ENCODE measurements at places on chromosomes 12 and 14.

DNA sequence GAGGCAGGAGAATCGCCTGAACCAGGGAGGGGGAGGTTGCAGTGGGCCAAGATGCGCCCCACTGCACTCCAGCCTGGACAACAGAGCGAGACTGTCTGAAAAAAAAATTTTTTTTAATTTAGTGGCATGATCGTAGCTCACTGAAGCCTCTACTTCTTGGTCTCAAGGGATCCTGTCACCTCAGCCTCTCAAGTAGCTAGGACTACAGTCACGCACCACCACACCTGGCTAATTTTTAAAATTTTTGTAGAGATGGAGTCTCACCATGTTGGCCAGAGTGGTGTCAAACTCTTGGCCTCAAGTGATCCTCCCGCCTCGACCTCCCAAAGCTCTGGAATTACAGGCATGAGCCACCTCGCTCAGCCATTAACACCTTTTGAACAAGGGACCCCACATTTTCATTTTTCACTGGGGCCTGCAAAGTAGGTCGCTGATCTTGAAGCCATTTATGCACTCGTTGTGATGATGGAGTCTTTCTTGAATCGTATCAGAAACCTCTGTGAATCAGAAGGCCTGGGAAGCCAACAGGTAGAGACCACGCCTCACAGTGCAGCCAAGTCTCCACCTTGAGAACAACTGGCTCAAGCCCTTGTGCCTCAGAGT is 5.9 kb downstream of the HCAR1 start:
- DNase-seq = no peak

GRCh38 chr12:132583736-132584135 is 26.6 kb downstream of the LRCOL1 start:
- DNase-seq = no peak

- no peak for DNase-seq
Observed at GRCh38 chr12:22518060-22518719, 26.2 kb downstream of the C2CD5 start.

GRCh38 chr12:9702255-9702654 is 30.6 kb downstream of the CLECL1 start:
- DNase-seq = no peak

DNA sequence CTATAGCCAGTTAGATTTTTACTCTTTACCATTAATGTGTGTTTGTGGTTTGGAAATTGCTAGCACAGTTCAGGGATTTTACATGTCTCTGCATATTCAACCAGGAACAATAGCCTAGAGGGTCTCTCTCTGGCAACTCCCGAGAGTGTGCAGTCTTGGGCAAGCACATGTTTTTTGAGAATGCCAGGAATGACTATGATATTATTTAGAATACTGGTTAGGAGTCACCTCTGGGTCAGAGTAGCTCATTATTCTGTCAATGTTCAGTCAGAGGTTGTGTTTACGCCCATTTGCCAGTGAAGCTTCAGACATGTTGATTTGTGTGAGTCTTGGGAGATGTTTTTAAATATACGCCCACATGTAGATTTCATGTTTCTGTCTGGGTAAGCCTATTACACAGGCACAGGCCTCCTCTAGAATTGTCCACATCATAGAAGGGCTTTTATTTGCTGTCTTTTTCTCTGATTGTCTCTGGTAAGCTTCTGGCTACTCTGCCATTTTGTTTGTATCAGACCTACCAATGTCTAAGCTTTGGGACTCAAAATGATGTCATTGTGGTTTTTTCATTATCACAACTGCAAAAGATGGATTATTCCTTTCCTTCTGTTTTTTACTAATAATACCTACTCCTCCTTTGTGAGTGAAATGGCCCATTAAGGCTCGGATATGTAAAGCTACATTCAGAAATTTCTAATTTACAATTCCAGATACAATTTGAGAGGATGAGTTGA is 203.1 kb upstream of the PPFIA2 start:
- DNase-seq = no peak

- DNase-seq = no peak
Observed at GRCh38 chr14:104794099-104794498, 1.4 kb downstream of the AKT1 start.

- DNase-seq = no peak
Observed at GRCh38 chr12:58932806-58933681, 12.7 kb upstream of the LRIG3 start.

- DNase-seq = no peak
Observed at GRCh38 chr12:40335991-40336390, 111.2 kb downstream of the LRRK2 start.

- no peak for DNase-seq
Observed at GRCh38 chr12:6871052-6871957, 1.8 kb downstream of the SPSB2 start.

DNA sequence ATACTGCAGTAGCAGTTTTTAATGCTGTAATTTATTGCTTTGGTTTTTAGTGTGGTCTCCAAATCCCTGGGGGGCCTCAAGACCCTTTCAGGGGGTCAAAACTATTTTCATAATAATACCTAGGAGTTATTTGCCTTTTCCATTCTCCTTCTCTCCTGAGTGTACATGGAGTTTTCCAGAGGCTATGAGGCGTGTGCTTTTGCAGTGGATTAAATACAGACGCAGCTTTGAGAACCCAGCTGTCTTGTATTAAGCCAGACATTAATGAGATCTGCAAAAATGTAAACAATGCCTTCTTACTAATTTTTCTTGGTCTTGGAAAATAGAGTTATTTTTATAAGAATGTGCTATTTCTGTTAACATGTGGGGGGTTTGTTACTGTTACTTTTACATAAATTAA is 68.6 kb downstream of the SLC25A47 start:
- no peak for DNase-seq

DNA sequence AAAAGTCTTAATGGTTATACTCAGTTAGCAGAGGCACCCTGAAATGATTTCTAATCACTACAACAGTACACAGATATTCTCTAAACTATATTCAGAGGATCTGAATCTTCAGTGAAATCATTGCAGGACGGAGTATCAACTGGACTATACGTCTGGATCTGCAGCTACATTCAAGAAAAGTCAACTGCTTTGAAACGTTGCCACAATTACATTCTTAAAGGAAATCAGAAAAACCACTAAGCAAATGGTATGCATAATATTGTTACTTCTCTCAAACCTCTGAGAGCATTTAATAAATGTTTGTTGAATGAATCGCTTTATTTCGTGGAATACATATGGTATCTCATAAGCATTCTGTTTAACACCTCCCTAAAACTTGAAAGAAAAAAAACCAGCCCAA is 67.4 kb downstream of the MED13L start:
- DNase-seq = no peak

DNA sequence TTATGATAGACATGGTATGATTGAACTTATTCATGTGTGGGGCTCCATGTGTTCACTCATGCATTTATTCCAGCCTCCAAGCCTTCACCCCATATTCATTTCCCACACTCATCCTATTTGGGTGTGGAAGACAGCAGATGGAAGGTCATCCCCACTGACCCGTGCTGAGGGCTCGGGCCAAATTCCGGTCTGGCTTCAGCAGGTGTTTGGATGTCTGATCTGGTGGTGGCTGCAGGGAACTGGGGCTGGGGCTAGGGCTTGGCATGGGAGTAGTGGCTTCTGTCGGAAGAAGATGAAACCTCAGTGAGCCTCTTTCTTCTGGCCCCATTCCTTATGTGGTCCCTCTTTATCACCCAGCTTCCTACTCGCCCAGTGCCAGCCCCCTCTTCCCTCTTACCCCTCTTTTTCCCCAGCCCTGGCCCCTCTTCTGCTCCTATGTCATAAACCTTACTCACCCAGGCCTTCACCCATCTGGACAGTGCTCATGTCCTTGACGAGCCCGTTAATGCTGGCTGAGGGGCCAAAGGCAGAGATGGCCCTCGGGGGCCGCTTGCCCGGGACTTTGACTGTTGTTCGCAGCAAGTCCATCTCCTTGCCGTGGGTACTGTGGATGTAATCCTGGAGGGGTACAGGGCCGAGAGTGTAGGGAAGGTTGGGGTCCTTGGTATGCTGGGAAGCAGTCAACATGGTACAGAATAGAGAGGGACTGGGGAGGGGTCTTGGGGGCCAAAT is 8.0 kb downstream of the AGAP2 start:
- no peak for DNase-seq

DNA sequence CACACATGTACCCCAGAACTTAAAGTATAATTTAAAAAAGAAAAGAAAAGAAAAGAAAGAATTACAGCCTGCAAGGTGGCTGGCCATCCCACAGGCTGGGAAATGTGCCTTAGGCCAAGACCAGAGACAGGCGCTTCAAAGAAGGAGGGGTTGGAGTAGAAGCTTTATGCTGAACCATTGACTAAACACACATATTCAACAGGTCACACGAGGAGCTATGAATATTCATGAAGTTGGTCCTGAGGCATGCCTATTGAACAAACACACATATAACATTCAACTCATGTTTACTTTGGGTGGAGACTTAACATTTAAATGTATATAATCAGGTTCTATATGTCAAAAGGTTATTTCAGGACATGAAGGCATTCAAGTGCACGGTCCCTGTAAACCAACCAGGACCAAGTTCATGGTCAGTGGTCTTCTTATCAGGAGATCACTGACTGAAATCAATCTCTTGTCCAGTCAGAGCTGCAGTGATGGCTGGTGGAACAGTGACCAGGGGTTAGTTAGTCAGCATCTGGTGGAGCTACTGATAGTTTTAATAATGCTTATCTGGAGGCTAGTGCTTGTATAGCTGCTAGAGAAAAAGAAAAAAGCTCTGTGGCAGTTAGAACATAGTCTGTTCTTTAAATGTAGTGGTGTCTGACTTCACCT is 35.6 kb upstream of the ITPR2 start:
- DNase-seq = no peak

- no peak for DNase-seq
Observed at GRCh38 chr12:59085690-59086089, 165.4 kb upstream of the LRIG3 start.

DNA sequence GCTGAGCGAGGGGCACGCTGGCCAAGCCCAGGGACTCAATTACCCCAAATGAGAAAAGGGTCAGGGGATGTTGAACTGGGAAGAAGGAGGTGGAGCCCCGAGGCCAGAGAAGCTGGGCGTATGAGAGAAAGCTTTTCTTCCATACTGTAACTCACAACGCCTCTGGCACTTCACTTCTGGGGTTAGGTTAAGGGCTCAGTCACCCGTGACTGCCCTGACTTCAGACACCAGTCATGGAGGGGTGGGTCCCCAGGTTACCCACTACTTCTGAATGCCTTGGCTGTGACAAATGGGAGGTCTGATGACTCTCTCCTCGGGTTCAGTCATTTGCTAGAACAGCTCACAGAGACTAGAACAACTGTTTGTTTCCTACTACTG is 5.5 kb upstream of the GPR132 start:
- DNase-seq = no peak

DNA sequence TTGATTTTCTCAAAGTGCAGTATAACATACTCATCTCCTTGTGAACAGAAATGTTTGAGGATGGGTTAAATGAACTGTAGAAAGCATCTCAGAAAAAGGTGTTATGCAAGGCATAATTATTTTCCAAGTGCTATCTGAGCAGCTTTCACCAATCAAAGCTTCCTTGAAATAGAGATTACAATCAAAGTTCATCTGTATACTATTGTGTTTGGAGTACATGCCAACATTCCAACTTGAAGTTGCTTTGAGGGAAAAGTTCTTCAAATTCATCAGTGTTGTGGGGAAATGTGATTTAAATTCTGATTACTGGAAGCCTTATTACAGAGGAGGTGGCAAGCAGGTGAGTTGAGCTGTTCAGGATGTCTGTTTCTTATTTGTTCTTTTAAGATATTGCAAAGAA is 68.2 kb downstream of the TMTC2 start:
- no peak for DNase-seq

DNA sequence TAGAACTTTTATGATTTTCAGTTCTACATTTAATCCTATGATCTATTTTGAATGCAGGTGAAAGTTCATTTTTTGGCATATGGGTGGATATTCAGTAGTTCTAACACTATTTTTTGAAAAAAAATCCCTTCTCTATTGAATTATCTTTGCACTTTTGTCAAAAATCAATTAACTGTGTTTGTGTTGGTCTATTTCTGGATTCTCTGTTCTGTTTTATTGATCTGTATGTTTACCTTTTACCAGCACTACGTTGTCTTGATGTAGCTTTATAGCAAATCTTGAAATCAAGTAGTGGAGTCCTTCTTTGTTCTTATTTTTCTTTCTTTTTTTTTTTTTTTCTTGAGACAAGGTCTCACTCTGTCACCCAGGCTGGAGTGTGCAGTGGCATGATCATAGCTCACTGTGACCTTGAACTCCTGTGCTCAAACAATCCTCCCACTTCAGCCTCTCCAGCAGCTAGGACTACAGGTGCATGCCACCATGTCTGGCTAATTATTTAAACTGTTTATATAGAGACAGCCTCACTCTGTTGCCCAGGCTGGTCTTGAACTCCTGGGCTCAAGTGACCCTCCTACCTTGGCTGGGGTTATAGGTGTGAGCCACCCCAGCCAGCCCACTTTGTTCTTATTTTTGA is 31.9 kb downstream of the SLC39A9 start:
- DNase-seq = no peak

DNA sequence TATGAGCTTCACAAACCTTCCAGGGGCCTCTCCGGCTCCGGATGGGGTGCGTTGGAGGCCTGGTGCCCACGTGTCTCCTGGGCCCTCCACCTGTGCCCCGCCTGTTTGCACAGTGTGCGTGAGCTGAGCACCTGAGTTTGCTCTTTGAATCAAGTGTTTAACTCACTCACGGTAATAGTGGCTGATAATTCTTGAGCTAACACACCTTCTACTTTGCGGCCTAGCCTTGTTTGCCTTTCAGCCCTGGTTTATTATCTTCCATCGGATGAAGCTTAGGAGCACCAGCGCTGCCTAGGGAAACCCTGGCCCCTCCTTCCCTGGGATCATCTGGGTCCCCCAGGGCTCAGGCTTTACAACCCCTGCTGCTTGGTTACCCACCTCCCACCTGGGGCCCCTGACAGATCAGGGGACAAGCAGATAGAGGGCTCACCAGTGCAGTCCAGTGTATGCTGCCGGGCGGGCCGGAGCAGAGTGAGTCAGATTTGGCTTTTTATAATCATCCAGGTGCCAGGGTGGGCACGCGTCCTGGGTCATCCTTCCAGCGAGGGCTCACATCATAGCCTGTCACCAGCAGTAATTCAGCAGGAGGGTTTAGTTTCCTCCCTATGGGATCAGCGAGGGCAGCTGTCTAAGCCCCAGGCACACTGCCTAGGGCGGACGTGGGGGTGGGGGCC is 62.8 kb upstream of the RFLNA start:
- no peak for DNase-seq

DNA sequence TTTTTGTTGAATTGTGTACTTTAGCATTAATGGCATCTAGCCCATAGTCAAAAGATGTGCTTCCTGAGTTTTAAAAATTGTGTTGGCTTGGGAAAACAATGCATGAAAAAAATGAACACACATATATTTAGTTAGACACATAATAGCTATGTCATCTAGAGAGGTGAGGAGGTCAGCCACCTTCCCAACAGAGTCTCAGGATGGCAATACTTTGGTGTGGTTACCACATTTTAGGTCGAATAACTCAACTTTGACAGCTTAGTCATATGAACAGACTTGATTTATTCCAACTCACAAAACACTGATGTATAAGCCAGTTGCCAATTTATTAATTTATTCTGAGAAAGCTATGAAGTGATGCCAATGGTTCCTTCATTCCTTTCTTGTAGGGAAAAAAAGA is 114.0 kb downstream of the ETNK1 start:
- no peak for DNase-seq

Measured in stimulated activated CD4-positive, alpha-beta T cell treated with anti-CD3 and anti-CD28 coated beads, Interleukin-15, amount 100 ng/mL, for 48 hours (primary cell).